ENCODE measurements at places on chromosomes 6 and 20.
A peak's percentile ranks its signal among the peaks of the same experiment; 100 is the strongest.

GRCh38 chr6:87628881-87629280 lies 38.9 kb downstream of the ORC3 start:
- no peak for DNase-seq

- DNase-seq, result no peak
These were observed 382.5 kb downstream of the EPHA7 start for GRCh38 chr6:93036835-93037234.

DNA sequence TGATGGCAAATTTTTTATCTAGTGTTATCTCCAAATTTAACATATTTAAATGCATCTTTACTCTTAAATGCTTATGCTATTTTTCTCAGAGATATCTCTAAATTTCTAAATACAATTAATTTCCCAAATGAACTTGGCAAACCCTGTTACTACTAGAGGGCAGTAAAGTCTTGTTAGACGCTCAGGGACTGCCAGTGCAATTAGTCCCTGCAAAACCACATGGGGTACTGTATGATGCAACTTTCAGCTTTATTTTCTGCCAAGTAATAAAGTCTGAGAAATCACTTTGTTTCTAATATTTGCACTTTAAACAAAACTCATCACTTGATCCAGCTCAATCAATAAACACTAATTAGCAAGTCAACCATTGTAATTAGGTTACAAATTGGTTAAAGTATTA lies 76.0 kb upstream of the ADGRB3 start:
- DNase-seq, result no peak

DNA sequence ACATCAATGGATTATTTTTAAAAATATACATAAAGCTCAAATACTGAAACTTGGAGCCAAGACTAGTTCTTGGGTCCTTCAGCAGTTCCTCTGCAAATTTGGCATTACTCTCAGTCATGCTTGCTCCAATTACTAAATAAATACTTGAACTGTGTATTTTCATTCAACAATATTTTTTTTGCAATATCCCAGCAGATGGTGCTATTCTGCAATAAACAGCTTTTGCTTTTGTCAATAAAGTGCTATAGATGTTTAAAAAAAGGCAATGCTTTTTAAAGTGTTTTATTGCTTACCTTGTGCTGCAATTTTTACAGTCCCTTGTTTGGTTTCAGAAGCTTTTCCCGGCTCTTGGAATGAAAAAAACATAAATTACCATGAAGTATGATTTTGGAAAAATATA lies 243.4 kb downstream of the TRDN start:
- no peak for DNase-seq

GRCh38 chr20:50191065-50191543 lies 474 bp downstream of the CEBPB start:
- peak; percentile 22 for DNase-seq

- no peak for DNase-seq
These were observed 237.9 kb upstream of the SOX4 start for GRCh38 chr6:21355638-21356037.

DNA sequence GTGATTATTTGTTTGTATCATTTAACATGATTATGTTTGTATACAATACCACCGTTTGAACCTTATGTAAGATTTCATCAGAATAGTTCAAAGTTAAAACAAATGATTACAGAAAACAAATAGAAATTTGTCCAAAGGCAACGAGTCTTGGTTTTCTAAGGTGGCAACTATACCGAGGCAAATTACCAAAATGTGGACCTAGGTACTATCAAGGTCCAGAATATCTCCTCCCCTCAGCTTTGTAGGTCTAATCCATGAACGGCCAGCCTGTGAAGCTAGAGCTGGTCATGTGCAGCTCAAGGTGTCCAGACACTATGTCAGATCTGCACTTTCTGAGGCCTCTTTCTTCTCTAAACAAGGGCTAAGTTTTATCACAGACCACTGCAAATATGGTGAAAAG lies 151.7 kb upstream of the BEND3 start:
- DNase-seq, result no peak

DNA sequence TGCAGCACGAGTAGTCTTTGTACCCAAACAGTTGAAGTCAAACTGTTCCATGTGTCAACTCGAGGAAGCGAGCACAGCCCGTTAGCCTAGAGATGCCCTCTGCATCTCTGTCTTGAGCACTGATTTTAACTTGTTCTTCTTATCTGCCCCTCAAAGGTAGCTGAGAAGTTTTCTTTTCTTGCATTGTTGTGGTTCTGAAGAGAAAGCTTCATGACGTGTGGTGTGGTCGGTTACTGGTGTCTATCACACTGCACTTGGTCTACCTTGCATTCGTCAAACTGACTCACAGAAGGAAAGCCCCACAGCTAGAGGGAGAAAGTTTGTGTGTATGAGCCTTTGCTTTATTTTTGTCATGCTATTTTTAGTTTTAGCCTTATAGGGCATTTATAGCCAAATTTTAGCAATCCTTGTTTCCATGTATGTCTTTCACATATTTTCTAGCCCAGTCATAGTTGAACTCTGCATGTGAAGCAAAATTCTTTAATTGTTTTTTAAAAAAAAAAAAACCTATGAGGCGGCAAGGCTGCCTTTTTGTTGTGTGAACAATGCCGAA lies 115.1 kb downstream of the JAG1 start:
- peak; percentile 5 for DNase-seq

DNA sequence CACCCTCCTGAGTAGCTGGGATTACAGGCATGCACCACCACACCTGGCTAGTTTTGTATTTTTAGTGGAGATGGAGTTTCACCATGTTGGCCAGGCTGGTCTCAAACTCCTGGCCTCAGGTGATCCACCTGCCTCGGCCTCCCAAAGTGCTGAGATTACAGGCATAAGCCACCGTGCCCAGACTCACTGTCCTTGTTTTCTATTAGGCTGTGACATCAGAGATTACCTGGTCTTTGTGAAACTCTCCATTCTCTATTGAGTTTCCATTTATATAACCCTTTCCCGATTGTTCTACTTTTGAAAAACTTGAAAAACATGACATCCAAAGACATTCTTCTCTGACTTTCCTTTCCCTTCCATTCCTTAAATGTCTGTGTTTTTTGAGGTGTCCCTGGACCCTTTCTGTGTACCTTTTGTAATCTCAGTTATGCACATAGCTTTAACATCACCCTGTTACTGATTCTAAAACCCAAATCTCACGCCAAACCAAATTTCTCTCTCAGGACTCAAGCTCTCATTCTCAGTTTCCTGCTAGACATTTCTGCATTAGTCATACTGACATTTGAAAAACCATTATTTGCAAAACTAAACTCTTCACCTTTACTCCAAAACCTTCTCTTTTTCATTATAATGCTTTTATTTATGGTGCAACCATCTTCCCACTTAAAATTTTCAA lies 137.0 kb downstream of the KHDC1L start:
- no peak for DNase-seq

DNA sequence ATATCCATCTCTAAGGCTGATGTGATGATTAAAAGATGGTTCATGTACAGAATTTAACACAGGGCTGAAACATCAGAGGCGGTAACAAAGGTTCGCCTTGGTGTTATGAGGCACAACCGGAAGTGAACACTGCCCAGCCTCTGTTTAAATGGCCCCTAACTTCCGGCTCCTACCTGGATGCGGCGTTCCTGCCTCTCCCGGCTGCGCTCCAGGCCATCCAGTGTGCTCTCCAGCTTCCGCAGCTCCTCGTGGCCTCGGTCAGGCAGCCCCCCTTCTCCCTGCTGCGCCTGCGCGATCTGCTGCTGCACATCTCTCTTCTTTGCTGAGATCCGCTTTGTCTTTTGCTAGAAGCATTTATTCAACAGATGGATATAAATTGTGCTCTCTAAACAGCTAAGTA lies 195.3 kb downstream of the SYNE1 start:
- DNase-seq, result no peak

GRCh38 chr20:20251317-20251716 lies 116.6 kb upstream of the INSM1 start:
- DNase-seq, result no peak

DNA sequence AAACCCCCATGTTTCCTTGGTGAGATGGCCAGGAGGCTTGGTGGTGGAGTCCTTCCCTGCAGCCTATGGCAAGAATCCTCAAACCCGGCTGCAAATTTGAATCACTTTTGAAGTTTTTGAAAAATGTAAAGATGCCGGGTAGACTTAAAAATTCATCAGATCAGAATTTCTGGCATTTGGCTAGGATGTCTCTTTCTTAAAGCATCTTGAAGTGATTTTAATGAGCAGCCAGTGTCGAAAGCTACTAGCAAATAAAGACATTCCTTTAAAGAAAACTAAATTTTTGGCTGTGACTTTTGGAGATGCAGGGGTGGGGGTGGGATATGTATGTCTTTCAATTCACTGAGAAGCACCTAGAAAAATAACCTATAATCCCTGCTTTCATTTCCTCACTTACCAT lies 25.6 kb upstream of the NOX3 start:
- DNase-seq, result no peak

DNA sequence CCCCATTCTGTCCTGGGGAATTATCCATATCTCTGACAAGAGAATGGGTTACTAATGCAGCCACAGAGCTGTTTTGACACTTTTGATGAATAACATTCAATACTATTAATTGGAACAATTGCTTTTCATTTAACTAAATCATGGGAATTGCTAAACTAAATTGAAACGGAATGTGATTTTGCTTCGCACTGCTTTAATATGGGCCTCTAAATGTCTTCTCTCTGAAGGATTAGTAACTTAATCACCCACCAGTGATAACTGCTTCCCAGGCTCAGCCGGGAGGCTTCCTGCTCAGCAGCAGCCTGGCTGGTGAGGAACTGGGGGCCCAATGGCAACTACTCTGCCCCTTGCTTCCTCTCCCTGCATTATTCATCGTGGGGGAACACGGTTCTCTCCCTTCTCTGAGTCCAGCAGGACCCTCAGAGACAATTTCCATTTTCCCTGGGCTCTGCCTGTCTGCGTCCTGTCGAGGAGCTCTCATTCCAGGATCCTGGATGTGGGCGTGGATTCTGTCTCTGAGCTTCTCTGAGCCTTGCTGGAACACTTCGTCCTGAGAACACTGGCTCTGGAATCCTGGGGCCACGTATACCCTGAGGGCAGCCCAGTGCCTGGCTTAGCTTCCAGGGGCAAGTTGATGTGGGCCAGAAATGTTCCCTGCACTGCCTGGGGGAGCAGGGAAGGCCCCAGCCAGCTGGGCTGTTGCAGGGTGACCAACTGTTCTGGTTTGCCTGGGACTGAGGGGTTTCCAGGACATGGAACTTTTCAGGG lies 308.9 kb downstream of the DHX35 start:
- DNase-seq, result no peak

GRCh38 chr6:34331371-34332050 lies 61.0 kb downstream of the NUDT3 start:
- DNase-seq, result no peak

DNA sequence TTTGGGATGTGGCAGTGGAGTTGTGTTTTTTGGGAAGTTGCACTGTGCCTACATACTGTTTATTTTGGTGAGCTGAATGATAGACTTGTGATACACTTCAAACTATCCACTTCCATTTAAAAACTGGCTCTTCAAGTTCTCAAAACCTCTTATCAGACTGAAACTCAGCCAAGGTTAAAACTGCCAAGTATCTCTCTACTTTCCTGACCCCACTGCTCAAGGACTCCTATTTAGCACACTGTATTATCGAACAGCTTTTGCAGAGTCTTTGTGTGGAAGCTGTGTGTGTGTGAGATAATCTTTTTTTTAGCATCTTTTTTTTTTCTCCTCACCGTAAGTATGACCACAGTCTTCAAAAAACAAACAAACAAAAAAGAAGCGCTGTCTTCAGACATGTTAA lies 21.1 kb downstream of the STX11 start:
- no peak for DNase-seq

Data from T-cell (primary cell).